ENCODE measurements at places on chromosomes 1 and 21.

GRCh38 chr1:66041654-66042053, 249.0 kb downstream of the PDE4B start:
- DNase-seq = no peak

DNA sequence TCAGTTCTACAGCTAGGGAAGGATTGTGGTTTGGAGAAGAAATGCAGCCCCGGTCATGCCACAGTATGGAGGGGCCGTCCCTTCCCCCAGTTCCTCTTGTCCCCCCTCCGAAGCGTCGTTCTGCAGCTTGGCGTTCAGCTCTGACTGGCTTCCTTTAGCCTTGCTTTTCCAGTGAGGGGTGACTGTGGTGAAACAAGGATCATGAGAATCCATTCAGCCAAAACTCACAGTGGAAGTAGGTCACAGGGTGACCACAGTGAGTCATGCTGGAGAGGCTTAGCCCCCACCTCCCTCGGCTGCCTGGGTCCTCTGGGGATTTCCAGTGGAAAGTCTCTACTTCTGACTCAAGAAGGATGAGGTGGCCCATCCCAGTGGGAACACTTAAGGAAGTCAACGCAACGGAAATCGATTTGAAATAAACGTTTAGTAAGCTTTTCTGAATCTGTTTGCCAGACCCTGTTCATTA, 37.3 kb upstream of the COL6A2 start:
- DNase-seq = peak; percentile 77

DNA sequence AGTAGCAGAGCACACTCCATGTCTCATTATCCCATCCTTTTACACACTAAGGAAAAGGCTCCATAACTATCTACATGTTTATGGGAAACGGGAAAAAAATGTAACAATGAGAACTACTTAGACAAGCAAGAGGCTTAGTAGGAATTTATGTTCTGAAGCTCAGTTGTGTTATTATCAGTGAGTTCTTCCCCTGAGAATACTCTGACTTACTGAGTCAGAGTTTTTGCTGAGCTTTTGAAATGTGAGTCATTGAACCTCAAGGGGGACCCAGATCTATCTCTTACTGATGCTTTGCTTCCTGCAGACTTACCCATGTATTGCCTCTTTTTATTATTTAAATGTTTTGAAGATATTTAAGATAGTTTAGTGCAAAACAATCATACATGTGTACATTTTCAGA, 20.1 kb downstream of the CFHR5 start:
- DNase-seq = no peak

- no peak for DNase-seq
Measured at GRCh38 chr1:221477252-221477651, 264.6 kb downstream of the DUSP10 start.

DNA sequence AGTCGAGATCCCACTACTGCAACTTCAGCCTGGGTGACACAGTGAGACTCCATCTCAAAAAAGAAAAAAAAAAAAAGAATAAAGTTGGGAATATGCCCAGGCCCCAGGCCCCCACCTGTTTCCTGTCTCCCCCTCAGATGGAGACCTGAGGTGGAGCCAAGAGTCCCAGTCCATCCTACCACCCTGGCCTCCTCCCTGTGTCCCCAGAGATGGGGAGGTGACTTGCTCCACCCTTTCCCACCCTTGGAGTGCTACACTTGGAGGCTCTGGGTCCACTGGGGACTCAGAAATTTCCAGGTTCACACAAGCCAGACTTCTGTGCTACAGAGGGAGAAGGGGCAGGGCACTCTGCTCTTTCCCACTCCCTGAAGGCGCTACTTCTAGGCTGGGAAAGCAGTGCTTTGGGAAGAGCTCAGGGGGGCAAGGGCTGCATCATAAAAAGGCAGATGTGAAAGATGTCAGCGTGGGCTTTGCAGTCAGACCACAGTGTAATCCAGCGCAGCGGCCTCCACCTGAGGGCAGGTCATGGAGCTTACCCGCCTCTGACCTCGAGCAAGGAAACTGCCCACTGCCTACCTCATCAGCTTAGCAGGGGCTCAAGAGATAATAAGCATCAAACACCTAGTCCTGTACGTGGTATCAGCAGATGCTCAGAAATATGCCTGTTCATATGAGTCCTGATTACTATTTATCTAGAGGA, 13.4 kb downstream of the TMEM63A start:
- no peak for DNase-seq

DNA sequence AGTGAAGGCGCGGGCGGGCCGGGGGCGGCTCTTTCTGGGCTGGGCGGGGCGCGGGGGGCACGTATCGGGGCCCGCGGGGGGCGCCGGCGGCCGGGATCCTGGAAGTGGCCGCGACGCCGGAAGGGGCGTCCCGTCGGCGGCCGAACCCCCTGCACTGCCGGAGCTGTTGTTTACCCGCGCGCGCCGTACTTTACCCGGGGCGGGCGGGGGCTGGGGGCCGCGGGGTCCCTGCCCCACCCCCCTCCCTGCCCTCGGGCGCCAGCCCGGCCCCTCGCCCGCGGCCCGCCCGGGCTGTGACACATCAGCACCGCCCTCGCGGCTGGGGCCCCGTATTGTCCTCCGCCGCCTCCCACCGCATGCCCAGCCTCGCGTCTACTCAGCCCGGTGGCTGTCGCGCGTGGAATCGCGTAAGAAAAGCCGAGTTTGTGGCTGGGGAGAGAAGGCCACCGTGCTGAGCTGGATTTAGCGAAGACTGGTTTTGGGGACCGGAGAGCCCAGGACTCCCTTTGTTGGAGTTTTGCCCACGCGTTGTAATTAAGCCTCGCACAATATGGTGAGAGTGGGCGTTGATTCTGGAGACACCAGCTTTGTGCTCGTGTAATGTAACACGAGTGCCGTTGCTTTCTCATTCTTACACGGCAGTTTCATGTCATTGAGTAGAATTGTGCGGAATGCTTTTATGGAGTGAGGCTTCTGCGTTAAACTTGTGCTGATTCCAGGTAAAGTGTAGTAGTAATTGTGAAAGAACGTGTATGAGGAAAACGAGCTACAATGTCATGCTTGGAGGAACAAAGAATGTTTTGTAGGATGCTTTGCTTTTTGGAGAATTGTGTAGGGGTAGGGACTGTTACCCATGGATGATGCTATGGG, 559 bp downstream of the BACH1 start:
- DNase-seq = peak; percentile 48

DNA sequence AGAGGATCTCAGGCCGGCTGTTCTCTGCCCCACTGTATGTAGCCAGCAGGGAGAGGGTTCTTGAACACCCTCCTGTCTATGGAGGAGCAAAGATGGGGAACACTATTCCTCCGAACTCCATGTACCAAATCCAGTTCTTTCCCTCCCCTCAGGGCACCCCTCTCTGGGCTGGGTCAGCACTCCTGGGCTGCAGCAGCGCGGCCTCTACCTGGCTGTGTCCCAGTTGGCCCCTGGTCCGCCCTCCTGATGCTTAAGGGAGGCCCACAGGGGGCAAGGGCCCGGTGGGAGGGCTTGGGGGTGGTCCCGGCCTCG, 471 bp upstream of the ADPRS start:
- DNase-seq = no peak

DNA sequence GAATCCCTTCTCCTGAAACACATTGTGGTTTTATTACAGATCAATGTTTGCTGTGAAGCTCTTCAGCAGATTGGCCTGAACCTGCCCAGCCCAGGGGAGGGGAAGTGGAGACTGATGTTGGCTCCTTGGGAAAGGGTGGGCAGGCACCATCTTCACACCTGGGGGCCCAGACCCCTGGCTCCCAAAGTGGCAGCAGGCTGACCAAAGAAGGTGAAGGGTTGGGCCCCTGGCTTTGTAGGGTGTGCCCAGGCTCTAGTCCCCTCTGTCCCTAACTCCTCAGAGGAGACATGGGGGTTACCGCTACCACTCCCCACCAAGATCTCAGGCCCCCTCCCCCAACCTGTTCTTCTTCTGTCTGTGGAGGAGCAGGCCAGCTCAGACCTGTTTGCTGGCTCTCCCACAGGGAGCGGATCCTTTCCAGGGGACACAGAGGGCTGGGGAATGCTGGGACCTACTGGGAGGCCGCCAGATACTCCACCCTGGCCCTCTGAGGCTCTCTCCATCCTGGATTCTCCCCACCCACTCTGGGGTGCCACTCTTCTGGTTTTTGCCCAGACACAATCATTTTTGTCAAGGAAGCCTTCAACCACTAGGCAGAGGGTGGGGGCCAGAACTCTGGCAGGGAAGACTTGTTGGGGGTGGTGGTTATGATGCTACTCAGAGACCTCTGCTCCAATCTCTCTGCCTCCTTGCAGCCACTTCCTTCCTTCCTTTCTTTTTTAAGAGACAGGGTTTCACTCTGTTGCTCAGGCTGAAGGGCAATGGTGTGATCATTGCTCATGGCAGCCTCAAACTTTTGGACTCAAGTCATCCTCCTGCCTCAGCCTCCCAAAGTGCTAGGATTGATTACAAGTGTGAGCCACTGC, 5.0 kb upstream of the EFNA3 start:
- DNase-seq = no peak
